ENCODE measurements at places on chromosomes 16 and 17. TPM values are rescaled to one million over a fixed set of nuclear protein-coding genes. Genes with fewer than 3 reads are reported as not detected.

DNA sequence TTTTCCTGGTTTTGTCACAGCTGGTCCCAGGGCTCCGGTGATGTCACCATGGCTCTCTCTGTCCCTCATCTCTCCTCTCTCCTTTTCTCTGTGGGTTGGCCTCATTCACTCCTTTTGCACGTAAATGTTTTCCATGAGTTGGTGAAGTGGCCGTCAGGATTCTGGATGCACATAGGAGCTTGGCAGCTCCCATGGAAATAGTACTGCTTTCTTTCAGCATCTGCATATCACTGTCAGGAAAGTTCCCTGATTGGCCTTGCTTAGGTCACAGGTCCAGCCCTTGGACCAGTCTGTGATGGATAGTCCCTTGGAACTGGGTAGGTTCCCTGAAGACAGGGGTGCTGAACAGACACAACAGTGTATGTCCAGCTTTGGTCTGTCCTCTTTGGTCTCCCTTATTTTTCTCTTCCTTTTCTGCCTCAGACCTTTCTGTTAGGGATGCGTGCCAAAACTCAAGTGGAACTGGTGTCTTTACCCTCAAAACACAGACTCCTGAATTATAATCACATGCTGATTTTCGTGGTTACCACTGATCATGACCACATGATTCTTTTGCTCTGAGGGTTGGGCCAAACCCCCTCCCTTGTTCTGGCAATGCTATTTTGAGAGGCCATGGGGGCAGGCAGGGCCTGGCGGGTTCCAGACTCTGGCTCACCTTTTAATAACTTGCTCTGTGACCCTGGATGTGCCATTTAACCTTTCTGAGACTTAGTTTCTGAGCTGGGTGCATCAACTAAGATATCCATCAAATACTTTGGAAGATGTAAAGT lies 99.0 kb downstream of the MSI2 start:
- DNase-seq: no peak

The SLC6A2 gene
- total RNA-seq: not detected

The BICDL2 gene
- total RNA-seq: 0.85 TPM

- DNase-seq: no peak
These were observed 21.0 kb upstream of the NGFR start for GRCh38 chr17:49473900-49474751.

DNA sequence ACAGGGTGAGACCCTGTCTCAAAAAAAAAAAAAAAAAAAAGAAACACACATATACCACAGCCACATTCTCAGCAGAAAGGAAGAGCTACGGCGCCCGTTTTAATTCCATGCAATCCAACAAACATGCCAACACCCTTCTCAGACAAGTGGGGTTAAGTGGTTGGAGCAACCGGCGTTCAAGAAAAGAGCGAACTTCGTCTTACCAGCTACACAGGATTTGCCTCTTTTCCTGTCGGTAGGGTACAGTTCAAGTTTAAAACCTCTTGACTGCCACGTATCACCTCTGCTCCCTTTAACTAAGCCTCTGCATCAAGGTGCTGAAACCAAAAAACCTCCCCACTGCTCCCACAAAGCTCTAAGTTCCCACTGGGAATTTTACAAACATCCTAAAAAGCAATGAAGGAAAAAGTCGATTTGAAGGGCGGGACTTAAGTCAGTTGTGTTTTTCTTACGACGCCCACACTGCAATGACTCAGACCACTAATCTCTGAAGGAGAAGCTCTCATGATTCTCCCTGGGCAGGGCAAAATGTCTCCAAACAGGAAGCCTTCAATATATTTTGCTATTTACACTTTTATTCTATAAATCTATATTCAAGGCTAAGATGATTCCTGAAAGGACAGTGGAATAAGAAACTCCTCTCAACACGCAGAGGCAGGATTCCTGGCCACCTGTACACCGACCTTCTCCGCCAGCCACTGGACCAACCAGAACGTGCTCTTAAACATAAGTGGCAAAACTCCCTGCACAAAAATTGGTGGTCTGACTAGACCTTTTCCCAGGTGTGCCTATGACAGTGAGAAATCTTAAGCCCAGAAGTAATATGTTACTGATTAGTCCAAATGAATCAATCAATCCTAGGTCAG lies 18.8 kb downstream of the SRP68 start:
- DNase-seq: no peak

The ARL5C gene
- total RNA-seq: 0.57 TPM

DNA sequence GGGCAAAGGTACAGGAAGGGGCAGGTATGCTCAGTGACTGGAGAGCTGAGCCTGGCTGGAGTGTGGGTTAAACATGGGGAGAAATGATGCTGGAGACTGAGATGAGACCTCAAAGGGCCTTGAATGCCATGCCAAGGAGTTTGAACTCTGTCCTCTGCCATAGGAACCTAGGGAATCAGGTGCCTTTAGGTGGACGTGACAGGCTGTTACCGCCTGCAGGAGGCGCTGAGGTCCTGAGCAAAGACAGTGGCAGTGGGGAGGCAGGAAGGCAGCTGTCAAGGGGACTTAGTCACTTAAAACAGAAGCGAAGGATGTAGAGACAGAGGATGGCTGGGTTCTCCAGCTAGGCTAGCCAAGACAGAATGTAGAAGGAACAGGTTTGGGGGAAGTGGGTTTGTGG lies 9.1 kb downstream of the PSMB3 start:
- DNase-seq: no peak

The SHISA9 gene
- total RNA-seq: 40.6 TPM

The RPGRIP1L gene
- total RNA-seq: 22.7 TPM

- DNase-seq: no peak
These were observed 2.8 kb downstream of the FBXL19 start for GRCh38 chr16:30925995-30926811.
